Activated effector memory CD4-positive, alpha-beta T cell treated with anti-CD3 and anti-CD28 coated beads, Interleukin-2, amount 50 U/mL, for 16 hours (primary cell): ENCODE measurements at places on chromosomes 1 and 21.

- DNase-seq: no peak
These were observed 139.5 kb upstream of the SAMSN1 start for GRCh38 chr21:14685568-14685967.

GRCh38 chr1:228852511-228853088, 117.3 kb downstream of the RHOU start:
- no peak for DNase-seq

- no peak for DNase-seq
These were observed 599.0 kb downstream of the KIF26B start for GRCh38 chr1:245753807-245754206.

DNA sequence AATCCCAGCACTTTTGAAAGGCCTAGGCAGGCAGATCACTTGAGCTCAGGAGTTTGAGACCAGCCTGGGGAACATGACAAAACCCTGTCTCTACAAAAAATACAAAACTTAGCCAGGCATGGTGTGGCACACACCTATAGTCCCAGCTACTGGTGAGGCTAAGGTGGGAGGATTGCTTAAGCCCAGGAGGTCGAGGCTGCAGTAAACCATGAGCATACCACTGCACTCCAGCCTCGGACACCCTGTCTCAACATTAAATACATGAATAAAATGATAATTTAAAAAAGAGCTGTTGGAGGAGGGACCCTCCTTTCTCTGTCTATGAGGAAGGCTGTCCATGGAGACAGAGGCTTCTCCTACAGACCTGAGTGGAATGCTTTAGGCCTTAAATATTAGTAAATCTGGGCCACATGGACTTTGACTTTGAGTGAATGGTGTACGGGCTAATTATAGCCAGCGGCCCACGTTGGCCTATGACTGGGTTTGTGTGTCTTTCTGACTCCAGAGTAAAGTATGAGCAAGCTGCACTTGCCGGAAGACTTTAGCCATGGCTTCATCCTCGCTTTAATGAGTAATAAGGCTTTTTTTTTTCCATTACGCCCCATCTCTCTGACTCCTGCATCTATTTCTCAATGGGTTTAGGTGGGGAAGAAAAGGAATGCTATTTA, 21.3 kb downstream of the RAB3B start:
- no peak for DNase-seq

GRCh38 chr1:37634244-37634991, at the start of gene RSPO1:
Gene RSPO1, minus strand, starts transcription at chr1:37634892. Its CDS starts 5,231 bp downstream, at chr1:37629661.
- DNase-seq: no peak

GRCh38 chr1:234535763-234536515, 57.0 kb upstream of the TARBP1 start:
- peak; percentile 17 for DNase-seq

- DNase-seq: no peak
These were observed 1023.2 kb downstream of the KCNT2 start for GRCh38 chr1:195584870-195585624.

- DNase-seq: peak; percentile 65
These were observed 8.1 kb upstream of the F5 start for GRCh38 chr1:169594391-169594790.

DNA sequence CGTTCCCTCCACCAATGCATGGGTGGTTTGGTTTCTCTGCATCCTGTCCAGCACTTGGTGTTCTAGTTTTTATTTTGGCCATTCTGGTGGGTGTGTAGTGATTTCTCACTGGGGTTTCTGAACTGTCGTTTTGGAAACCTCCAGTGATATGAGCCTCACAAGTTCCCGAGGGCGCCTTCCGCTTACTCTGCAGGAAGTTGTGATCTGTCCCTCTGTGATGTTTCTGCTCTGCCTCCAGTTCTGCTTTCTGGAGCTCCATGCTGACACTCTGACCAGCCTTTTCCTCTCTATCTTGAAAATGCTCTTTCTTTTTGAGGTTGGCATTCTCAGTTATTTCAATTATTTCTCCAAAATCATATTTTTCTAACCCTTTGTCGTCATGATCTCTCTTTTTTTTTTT, 111.6 kb downstream of the PLD5 start:
- DNase-seq: no peak

DNA sequence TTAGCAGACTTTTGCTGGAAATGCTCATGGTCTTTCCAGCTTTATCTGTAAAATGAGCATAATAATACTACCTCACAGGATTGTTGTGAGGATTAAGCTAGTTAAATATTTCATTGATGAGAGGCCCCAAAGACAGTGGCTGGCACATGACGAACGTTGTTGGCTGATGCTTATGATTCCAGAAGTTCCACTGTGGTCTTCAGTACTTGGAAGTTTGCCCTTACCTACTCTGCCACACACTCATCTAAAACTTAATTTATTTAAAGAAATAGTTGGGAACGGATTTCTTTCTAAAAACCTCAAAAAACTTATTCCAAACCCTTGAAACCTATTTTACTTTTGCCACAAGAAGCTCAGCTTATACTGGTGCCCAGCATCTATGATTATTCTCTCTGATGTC, 170.7 kb downstream of the DHRS3 start:
- no peak for DNase-seq

- no peak for DNase-seq
These were observed 474 bp downstream of the FCRLA start for GRCh38 chr1:161707503-161707902.

- DNase-seq: no peak
These were observed 15.5 kb upstream of the MAST2 start for GRCh38 chr1:45787905-45788304.

GRCh38 chr1:226199971-226200370, 13.4 kb upstream of the ACBD3 start:
- no peak for DNase-seq

GRCh38 chr1:117286145-117286544, 75.4 kb upstream of the VTCN1 start:
- no peak for DNase-seq
